ENCODE measurements at places on chromosomes 11 and 22.

DNA sequence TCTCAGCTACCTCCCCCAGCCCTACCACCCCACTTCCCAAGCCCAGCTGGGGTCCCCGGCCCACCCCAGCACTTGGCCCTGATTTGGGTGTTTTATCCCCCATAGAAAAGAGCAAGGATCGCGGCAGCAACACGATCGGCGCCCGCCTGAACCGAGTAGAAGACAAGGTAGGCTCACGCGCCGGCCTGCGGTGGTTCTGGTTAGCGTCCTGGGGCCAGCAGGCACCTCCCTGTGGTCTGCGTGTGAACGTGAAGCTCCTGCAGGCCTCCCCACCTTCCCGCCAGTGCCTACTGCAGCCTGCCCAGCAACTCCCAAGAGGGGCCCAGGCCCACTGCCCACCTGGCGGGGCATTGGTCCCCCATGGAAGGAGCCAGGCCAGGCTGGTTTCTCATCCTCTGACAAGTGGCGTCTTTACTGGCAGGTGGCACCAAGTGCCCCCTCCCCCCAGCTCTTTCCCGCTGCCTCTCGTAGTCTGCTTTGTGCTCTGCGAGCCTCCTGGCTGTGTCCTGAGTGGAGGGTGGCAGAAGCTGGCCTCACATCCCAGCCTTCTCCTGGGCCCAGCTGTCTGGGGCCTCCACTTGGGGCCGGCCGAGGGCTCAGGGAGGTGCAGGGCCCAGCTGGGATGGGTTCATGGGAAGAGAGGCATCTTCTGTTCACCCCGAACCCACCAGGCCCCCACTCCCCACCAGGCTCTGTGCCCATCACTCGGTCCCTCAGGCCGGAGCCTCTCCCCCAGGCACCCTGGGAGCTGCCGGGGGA lies 78.3 kb upstream of the KCNQ1OT1 start:
- DNase-seq: no peak

DNA sequence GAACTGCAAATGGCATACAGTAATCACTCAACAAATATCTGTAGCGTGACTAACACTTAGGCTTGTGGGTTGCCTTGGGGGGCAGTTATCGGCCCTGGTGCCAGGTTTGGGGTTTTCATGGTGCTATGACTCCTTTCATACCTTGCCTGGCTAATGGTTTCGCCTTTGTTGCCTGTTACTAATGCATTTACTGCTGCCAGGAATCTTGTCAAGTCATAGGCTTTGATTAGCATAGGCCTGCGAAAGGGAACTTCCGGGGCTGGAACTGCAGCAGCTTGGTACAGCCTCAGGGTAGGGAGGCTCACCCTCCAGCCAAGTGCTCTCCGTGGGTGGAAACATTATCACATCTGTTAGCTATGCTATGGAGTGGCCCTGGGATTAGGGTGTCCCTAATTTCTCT lies 13.2 kb downstream of the SLC25A18 start:
- peak; percentile 85 for DNase-seq

DNA sequence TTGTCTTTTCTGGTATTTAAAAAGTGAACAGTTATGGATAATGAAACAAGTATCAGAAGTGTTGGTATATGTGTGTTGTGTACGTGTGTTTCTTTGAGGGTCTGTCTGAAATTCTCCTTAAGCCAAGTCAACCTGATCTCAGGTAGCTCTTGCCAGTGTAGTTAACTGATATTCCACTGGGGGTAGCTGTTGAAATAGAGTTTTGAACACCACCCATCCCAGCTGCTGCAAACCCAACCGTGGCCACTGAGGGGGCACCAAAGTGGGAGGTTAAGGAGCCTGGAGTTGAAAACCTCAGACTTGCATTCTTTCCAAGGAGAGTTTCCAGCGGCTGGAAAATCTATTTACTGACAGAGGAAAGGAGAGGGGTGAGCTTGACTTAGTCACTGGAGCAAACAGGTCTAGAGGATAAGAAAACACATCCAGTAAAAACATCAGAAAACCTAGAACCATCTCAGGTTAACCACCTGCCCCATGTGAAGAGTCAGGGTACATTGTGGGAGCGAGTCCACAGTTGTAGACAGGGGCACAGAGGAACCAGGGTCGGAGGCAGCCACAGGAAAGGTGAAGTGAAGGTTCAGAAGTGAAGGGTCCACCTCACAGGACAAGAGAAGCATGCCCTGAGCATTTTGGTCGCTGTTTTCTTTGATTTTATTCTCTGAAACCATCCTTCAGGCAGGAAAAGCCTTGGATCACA lies 8.8 kb upstream of the CUL5 start:
- peak; percentile 24 for DNase-seq

DNA sequence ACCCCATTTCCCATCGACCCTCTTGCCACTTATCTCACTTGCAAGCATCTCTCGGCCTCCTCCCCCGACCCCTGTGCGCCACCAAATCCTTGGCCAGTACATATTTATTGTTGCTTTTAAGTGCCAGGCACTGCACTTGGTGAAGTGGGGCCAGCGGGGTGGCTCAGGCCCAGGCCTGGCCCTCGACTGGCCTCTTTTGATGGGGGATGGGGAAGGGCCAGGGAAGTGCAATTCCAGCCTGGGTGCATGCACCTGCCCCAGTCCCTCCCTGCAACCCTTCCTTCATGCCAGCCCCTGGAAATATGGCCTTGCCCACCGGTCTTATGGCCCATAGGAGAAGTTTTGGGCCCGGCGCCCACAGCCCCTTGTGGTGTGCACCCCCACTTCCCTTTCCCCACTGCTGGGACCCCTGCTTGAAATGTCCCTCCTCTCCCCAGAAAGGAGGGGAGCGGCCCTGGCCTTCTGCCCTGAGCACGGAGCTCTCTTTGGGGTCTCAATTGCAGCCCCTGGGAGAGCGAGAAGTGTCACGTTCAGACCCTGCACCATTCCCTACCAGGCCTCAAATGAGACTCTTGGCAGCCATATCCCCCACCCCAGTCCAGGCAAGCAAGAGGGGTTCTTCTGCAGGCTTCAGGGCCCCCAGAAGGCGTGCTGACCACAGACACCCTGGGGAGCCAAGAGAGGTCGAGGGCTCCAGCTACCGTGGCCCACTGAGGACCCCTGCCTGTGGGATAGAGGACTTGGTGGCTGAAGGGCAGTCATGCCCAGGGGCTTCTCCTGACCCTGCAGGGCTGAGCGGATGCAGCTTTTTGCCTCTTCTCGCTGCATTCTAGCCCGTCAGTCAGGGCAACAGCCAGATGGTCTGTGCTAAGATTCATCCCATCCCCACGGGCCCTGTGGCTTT lies 961 bp downstream of the SUSD2 start:
- no peak for DNase-seq

DNA sequence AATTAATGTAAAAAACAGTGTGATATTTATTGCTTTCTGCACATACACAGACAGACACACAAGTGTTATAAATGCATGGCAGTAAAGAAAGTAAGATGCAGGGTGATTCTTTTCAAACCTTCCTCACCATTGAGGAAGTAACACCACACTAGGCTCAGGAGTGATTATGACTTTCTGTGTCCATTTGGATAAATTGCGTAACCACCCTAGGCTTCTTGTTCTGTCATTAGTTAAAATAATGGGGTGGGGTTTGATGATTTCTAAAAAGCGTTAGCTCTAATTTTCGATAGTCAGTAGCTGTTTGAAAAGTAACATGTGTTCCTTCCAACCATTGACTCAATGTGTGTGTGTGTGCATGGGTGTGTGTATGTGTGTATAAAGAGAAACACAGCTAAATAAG lies 1080.2 kb downstream of the NTM start:
- no peak for DNase-seq

DNA sequence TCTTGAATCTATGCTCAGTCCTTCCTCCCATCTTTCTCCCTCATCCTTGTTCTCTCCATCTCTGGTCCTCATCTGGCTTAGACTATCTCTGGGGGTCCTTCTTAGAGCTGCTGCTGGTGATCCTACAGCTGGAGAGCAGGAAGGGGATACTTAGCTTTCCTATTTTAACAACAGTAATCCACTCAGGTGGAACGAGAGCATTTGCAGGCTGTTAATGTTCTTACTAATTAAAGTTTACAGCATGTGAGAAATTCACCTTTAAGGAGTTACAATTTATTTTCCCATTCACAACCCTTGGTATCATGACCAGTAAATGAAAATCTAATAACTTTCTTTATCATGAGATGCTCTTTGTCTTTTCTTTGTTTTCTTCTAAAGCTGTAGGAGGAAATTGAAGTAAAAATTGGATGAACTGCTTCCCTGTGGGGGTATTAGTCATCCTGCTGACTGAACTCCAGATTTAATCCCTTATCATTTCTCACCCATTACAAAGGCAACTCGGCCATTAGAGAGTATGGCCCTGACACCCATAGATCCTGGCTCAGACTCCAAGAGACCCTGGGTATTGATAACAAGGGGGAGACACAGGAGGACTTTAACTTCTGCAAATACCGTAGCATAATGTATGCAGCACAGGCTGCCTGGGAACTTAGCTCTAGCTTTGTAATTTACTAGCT lies 37.6 kb upstream of the MTNR1B start:
- no peak for DNase-seq

DNA sequence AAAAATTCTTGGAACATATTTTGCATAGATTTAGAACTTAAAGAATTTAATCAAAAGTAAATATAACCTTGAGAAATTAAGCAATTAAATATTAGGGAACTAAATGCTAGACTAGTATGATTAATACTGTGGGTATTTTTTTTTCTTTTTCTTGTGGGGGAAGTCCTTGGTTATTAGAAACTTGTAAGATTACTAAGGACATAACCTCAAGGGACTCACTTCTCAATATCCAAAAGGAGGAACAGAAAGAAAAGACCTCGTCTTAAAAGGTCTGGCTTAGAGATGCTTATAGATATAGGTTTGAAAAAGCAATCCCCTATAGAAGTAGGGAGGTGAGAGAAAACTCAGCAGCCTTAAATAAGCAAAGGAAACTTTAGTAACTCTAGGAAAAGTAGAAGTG lies 368.5 kb downstream of the INSC start:
- no peak for DNase-seq

- DNase-seq: no peak
These were observed 199.2 kb upstream of the CTSC start for GRCh38 chr11:88536616-88537265.

- peak; percentile 8 for DNase-seq
These were observed 945 bp downstream of the ROBO3 start for GRCh38 chr11:124865902-124866851.

- DNase-seq: no peak
These were observed 96.2 kb downstream of the PDHX start for GRCh38 chr11:35012467-35013191.

DNA sequence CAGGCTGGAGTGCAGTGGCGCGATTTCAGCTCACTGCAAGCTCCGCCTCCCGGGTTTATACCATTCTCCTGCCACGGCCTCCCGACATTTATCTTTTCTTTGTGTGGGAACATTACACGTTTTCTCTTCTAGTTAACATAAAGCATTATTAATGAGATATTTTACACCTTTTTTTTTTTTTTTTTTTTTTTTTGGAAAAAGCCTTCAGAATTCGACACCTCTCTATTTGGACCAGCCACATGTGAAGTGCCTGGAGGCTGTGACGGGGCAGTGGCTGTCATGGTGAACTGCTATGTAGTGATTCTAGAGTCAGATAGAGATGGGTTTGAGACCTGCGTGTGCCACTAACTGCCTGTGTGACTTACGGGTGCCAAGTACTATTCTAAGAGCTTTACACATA lies 64.3 kb downstream of the SMIM38 start:
- DNase-seq: no peak

- DNase-seq: no peak
These were observed 71.0 kb downstream of the CYP2R1 start for GRCh38 chr11:14821031-14821430.

- no peak for DNase-seq
These were observed 12.4 kb downstream of the POU2AF3 start for GRCh38 chr11:111310723-111311122.

DNA sequence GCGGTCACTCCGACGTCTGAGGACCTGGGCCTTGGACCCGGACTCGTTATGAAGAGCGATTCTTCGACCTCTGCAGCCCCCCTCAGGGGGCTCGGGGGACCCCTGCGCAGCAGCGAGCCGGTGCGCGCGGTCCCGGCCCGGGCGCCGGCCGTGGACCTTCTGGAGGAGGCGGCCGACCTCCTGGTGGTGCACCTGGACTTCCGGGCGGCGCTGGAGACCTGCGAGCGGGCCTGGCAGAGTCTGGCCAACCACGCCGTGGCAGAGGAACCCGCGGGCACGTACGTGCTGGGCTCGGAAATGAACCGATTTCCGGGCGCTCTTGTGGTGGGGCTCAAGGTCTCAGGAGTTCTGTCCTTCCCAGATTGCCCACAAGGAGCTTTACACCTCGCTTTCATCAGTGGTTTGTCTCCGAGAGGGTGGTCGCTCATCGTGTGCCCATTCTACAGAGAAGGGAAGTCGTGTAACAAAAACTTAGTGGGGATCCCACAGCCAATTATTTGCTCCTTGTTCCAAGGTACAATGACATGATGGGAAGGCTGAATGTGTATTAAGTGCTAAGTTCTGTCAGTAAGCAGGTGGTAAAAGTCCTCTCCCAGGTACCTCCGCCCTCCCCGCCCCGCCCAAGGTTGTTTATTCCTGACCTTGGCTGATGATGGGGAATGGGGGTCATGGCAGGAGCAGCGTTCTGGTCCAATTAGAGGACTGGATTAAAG lies 695 bp downstream of the PEX26 start:
- DNase-seq: no peak

GRCh38 chr22:38271927-38272372 lies 860 bp downstream of the TMEM184B start:
- no peak for DNase-seq

DNA sequence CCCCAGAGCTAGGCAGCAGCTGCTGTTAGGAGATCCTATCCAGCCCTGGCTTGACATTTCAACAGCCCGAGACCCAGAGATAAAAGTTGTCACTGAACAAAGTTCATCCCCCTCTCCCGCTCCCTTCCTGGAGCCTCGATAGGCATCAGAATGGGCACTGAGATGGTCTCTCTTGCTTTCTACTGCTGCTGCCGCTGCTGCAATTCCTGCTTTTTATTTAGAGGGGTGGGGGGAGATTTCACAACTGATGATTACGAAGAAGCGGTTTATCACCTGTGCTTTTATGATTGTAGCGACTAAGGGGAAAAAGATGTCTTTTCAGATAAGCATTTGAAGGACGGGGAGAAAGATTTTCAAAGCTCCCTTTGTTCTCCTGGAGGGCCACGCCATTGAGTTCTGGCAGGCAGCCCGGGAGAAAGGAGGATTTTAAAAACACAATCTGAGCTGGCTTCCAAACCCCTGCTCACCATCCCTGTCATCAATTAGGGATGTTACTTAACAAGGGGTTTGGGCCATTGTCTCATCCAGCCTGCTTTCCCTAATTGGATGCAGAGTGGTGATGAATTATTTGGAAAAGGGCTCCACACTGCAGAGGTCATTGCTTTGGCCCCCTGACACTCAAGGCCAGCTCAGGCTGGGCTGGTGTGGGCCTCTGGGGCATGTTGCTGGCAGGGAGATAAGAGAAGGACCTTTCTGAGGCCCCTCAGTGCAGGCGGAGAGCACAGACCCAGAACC lies 344.7 kb downstream of the BUD13 start:
- DNase-seq: no peak

- no peak for DNase-seq
These were observed 71.0 kb downstream of the AMBRA1 start for GRCh38 chr11:46522682-46523281.

GRCh38 chr11:121749691-121750090 lies 296.9 kb upstream of the SORL1-AS1 start:
- no peak for DNase-seq

Measured in fibroblast of skin of right quadriceps (primary cell).